ENCODE measurements at places on chromosomes 5 and 9.

- no peak for DNase-seq
Observed at GRCh38 chr5:139368613-139369012, 14.5 kb downstream of the SLC23A1 start.

DNA sequence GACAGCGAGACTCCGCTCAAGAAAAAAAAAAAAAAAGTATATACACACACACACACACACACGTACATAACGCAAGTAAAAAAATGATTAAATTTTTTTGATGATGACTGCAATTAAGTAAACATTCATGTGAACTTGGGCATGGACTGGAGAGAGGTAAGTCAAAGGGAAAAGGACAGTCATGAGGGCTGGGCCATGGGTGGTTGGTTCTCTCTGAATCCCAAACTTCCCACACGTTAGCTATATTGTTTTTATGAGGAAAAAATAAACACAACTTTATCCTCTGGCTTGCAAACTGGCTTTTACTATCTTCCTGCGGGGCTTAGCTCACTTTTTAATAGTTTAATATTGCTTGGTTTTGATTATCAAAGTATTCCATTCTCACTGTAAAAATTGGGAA lies 53.7 kb downstream of the GOLM1 start:
- no peak for DNase-seq

GRCh38 chr9:71706176-71706575 lies 62.1 kb downstream of the CEMIP2 start:
- no peak for DNase-seq

DNA sequence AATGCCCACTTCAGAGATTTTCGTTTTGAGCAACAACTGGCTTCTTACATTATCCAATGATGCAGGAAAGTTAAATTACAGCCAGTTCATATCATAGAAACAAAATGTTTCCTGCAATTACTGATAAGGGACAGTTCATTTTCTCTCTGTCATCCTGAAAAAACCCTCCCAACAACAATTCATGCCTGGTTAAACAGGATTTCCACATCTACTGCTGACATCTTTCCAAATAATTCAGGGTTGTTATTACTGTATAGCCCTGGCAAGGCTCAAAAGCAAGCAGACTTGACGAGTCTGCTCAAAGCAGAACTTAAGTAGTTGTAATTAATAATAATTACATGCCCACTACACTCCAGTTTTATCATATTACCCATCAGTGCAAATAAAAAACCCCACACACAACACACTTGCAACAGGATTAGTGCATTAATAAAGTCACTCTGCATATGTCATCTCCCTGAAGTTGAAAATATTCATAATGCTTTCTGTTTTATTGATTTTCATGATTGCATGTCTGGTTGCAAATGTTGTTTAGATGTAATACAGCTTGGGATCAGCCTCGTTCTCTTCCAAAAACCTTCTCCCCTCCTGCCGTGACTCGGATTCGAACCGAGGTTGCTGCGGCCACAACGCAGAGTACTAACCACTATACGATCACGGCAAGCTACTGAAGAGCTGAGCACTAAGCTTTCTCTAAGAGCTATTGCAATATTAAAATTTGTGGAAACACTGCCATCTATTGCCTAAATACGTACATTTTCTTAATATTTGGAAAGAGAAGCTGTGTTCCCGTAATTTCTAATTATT lies 119.6 kb upstream of the NFIB start:
- DNase-seq: no peak

GRCh38 chr9:4979239-4979638 lies 5.8 kb upstream of the JAK2 start:
- no peak for DNase-seq

DNA sequence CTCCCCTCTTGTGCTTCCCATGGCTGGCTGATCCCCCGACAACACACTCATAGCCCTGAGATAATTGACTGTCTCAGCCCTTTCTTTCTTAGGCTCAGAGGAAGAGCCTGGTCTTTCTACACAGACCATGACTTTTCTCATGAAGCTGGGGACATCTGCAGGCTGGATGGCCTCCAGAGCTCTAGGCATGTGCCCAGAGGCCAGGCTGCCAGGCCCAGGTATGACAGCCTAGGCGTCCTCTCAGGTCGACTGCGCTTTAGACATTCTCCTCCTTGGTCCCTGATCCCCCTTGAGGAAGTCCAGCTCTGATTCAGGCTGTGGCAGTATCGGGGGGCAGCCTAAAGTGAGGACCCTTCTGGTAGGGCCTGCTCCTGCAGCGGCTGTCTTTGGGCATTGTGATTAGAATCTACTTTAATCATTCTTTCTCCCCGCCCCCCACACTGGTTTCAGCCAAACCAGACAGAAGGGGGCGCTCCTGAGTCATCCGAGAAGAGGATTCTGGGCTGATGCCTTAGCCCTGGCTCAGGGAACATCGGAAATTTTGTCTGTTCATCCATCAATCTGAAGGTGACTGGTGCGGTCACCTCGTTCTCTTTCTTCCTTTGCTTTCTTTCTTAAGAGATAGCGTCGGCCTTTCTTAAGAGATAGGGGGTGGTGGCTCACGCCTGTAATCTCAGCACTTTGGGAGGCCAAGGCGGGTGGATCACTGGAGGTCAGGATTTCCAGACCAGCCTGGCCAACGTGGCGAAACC lies 66.5 kb upstream of the HSPA9 start:
- peak; percentile 89 for DNase-seq

DNA sequence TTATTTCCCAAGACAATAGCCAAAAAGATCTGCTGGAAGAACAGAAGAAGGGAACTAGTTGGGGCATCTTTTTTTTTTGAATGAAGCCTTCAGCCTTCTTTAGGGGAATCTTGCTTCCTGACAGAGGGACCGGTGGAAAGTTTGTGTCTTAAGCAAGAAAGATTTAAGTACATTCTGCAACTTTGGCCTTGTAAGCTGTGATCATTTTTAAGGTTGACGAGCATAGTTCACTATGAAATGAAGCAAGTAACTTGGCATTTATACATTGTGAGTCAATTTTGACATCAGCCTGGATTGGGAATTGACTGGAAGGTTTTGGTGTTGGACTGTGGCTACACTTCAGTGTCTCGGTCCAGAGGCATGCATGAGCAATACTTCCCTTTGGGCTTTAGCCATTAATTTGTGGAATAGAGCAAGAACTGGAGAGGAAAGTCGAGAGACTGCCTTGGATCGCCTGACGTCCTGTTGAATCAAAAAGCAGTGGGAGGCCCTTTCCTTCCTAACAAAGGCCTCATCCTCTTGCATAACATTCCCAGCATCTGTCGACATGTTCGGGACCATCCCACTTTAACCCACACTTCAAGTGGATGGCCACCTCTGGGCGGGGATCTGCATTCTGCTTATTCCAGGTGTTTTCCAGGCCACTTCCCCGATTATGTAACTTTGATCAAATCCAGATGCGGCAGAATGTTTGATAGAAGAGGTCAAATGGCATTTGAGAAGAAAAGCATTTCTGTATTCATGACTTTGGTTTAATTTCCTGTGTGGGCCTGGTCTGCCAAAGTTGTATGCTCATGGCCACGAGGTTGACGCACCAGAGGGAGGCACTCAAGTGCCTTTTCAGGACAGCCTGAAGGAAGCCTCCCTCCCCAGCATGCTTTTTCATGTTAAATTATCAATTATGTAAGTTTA lies 12.5 kb downstream of the ABL1 start:
- DNase-seq: no peak

GRCh38 chr5:160923936-160924710 lies 72.1 kb upstream of the ATP10B start:
- no peak for DNase-seq
